ENCODE measurements at places on chromosomes 3 and 15.
A peak's percentile ranks its signal among the peaks of the same experiment; 100 is the strongest.

DNA sequence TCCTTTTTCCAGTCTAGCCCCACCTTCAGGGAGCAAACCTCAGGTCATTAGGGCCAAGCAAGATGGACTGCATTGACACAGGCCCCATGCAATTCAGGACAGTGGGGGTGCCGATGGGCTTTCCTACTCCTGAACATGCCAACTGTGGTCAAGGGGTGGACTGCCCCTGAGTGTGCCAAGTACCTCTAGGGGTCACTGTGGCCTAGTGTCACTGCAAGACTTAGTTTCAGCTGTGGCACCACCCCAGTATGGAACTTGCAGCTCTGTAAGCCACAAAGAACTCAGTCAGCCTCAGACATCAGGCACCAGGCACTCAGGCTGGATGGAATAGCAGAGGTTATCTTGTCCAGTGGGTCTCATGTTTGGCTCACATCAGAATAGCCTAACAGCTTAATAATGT lies 32.3 kb downstream of the EXOG start:
- DNase-seq: no peak

DNA sequence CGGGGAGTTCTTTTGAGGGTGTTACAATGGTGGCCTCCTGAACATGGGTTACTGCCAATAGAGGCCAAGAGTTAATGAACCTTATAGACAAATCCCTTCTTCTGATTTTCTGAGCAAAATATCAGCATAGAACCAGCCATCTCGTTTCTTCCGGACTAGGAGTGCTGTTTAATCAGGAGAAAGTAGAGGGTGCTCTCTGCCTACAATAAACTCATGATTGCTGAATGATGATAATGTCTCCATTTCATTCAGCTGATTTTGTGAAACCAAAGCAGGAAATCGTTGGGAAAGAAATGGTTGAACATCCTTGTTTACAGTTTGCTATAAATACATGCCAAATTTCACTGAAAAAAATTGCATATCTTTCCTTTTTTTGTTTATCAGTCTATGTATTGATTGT lies 142.8 kb upstream of the PLSCR5 start:
- DNase-seq: no peak

DNA sequence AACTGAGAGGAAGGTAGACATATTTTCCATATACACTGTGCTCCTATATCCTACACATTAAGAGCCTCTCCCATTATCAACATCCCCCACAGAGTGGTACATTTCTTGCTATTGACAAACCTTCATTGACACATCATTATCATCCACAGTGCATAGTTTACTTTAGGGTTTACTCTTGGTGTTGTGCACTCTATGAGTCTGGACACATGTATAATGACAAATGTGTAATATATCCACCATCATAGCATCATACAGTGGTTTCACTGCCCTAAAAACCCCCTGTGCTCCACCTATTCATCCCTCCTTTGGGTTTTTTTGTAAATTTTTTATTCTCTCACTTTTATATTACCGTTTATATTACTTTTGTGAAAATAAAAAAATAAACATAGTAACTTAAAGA lies 22.2 kb upstream of the CLDN18 start:
- DNase-seq: no peak

- DNase-seq: no peak
These were observed 14.4 kb upstream of the TKT start for GRCh38 chr3:53269888-53270880.

DNA sequence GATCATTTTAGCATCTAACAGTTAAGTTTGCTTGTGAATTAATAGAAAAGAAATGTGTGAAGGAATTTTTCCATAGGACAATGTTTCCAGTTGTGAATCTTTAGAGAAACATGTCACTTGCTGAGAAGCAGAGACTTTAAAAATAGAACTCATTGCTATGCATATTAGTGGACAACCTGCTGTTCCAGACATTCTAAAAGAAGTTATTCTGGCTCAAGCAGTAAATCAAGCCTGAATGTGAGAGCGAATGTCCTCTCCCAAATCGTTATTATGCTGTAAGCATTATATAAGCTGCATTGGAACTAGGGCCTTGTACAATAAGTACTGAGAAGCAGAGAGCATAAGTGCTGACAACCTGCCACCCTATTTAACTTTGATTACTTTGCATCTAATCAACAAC lies 990.9 kb downstream of the PLOD2 start:
- no peak for DNase-seq

GRCh38 chr3:32148351-32148750 lies 41.9 kb downstream of the GPD1L start:
- no peak for DNase-seq

GRCh38 chr15:79924379-79924778 lies 27.6 kb upstream of the MTHFS start:
- DNase-seq: no peak

DNA sequence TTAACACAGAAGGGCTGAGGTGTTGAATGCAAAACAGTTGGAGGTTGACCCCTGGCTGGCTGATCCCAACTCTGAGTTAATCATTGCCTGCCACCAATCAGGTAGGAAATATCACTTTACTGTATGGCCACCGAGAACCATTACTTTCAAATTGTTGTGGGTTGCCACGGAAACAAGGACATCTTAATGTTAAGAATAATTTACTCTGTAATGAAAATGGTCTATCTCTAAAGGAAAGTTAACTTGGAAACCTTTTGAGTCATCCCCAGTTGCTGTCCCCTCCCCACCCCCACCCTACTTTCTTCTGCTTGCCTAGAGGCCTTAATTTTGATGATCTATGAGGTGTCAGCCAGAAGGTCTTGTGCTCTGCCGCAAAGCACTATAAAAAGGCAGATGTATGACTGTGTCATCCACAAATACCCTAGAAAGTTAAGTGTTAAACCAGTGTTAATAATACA lies 78.7 kb upstream of the SNRK start:
- DNase-seq: no peak

DNA sequence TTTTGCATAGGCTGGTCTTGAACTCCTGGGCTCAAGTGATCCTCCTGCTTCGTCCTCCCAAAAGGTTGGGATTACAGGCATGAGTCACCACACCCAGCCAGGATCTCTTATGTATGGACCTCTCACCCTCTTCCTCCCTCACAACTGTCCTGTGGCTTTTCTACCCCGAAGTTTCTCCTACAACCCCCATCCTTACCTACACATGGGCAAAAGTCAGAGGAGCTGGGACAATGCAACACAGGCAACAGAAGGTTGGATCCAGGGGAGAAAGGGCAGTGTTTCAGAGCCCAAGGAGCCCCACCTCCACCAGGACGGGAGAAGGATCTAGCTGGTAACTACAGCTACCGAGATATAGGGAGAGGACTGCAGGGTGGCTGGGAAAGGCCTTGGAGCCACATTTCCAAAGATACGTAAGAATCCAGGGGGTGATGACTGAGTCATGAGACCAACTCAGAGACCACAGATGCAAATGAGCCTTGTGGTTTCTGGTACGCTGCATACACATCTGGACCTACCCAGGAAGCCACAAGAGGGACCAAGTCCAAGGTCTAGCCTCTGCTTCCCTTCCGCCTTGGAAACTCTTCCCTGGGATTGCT lies 13.6 kb downstream of the IGDCC4 start:
- no peak for DNase-seq

- no peak for DNase-seq
These were observed 36.7 kb downstream of the VGLL3 start for GRCh38 chr3:86954226-86954625.

DNA sequence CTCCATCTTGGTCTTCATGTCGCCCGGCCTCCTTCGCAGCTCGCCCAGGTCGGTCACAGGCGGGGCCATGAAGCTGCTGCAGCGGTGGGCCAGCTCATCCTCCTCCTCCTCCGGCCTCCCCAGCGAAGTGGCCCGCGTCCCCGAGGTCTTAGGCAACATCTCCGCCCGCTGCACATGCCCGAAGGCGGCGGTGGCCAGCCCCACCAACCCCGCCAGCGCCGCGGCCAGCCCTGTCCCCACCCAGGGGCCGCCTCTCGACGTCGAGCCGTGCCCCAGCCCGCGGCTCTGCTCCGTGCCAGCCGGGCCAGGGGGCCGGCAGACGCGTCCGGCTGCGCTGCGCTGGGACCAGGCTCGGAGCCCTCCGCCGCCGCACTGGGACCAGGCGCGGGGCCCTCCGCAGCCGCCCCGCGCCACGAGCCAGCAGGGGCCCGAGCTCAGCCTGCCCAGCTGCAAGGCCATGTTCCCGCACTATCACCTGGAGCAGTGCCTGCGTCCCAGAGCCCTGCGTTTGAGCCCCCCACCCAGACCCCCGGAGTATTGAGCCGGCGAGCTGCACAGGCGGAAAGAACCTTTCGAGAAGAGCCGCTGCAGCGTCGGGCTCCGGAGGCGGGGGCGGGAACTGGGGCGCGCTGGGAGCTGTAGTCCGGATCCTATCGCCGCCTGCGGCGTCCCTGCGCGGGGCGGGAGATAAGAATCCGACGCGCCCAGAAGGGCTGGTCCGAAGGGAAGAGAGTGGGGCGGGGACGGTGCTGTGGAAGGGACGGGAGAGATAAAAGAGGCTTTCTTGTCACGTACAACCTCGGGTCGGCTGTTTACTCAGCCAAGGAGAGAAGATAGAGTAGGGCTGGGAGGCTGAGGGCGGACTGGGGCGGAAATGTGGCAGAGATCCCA lies at the start of gene CPOX:
TSS of gene CPOX (minus strand) at position 566 of the 891 bp plus-strand sequence. CDS start at position 459, 107 bp downstream.
- peak; percentile 91 for DNase-seq

DNA sequence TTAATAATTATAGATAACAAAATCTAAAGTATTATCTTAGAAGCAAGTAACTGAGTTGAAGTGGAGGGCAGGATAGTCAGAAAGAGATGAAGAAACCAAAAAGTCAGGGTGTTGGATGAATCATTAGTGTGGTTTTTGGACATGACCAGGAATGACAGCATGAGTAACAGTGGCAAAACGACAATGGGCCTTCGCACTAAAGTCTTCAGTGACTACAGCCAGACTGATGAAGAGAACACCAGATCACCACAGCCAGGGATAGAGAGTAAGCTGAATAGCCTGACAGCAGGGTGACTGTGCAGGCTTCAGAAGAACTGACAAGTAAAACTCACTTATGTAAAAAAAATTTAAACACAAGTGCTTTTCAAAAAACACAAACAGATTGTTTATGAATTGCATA lies 96.0 kb upstream of the MELTF start:
- DNase-seq: no peak

- no peak for DNase-seq
These were observed 293.1 kb downstream of the SV2B start for GRCh38 chr15:91393186-91393585.

DNA sequence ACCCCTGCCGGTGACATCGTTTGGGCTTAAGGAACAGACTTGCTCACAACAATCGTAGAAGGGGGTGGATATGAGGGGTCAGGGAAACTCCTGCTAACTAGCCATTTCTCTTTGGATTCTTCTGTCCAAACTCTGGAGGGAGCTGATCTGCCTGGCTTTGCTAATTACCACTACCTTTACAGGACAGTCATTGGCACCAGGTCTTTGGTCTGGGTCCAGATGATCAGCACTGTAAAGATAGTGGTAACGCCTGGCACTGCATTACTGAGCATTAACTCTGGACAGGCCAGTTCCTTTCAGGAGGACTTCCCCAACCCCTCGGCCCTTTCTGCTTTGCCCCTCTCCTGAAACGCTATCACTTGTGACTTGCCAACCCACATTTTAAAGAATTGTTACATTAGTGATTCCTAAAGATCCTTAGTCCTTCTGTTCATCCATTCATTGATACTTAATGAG lies 788 bp downstream of the UQCC5 start:
- no peak for DNase-seq

DNA sequence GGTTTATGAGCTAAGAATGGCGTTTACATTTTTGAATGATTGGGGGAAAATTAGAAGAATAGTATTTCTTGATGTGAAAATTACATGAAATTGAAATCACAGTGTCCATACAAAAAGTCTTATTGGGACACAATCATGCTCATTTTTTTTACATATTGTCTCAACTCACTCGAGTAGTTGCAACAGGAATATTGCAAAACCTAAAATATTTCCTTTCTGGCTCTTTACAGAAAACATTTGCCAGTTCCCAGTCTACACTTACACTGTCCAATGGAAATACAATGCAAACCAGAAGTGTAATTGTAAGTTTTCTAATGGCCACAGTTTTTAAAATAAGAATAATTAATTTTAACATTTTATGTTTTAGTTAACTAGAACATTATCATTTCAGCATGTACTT lies 137.8 kb downstream of the SAMMSON start:
- DNase-seq: no peak

GRCh38 chr3:143795874-143796273 lies 52.4 kb downstream of the SLC9A9 start:
- DNase-seq: no peak

GRCh38 chr3:103968131-103968530 lies 1398.6 kb upstream of the ALCAM start:
- DNase-seq: no peak

DNA sequence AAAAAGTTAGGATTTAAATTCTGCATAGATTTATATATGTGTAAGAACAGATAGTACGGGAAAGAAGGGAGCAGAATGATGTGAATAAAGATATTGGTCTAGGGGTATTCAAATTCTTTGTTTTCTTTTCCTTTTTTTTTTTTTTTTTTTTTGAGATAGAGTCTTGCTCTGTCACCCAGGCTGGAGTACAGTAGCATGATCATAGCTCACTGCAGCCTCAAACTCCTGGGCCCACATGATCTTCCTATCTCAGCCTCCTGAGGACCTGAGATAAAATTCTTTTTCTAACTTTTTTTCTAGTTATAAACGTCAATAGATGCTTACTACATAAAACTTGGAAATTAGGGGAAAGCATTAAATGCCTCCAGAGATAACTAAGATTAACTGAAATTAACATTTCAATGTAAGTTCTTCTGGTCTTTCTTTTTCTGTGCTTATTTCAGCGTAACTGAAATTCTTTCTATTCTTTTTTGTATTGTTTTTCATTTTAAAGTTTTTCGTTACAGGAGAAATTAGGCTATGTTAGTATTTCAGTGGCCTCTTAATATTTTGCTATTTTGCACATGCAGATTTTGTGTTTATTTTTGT lies 29.2 kb downstream of the UBE2Q2 start:
- no peak for DNase-seq

- no peak for DNase-seq
These were observed 828 bp downstream of the U2SURP start for GRCh38 chr3:143002083-143002712.

GRCh38 chr3:187385296-187385695 lies 17.1 kb downstream of the RTP4 start:
- DNase-seq: no peak

GRCh38 chr3:72018343-72018984 lies 233.5 kb upstream of the PROK2 start:
- DNase-seq: peak; percentile 10

GRCh38 chr3:184015381-184016019 lies 2.2 kb downstream of the ABCC5 start:
- DNase-seq: no peak

DNA sequence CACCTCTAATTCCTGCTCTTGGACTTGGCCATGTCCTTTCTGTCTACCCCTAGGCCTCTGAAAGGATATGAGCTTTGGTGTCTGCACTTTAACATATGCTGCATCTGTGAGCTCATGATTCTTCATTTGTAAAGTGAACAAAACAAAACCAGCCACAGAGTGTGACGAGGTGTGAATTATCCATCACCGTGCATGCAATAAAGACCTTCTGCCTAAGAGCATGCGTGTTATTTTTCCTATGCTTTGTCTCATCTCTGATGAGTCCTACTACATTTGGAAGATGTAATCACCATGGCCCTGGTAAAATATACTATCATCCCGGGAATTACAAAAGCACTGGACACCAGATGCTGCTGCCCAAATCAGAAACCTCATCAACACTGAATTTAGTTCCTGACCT lies 103.5 kb upstream of the KCNAB1 start:
- no peak for DNase-seq

- no peak for DNase-seq
These were observed 288.5 kb upstream of the MME start for GRCh38 chr3:154791611-154792010.

GRCh38 chr3:172456404-172456803 lies 8.1 kb upstream of the GHSR start:
- no peak for DNase-seq

- DNase-seq: no peak
These were observed 23.1 kb upstream of the EIF4A2 start for GRCh38 chr3:186760141-186760833.

All from stimulated activated naive CD8-positive, alpha-beta T cell treated with anti-CD3 and anti-CD28 coated beads, Interleukin-15, Interleukin-2, amounts not matched to agents 100 U/mL and 50 U/mL, for 24 hours (primary cell).